ENCODE measurements at places on chromosomes 1 and 21. TPM values are rescaled to one million over a fixed set of nuclear protein-coding genes. Genes with fewer than 3 reads are reported as not detected.

Gene WNT4
- 5.6 TPM for total RNA-seq

Gene SPATA6
- total RNA-seq: 15.8 TPM

Gene LCE1C
- total RNA-seq: not detected

DNA sequence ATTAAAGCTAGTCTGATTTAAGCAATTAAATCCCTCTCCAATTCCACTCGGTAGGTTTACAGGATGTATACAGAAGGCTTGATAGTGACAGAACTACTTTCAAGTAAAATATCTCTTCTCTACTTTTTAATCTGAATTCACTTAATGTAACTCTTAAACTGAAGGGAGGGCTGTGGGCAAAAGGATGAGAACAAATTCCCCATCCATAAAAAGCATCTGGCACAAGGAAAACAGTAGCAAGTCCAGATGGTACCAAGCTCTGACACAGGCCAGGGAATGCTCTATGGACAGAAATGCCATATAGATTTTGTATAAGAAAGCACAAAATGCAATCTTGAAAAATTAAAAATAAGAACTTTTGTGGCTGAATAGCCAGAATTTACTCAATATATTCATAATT, 53.1 kb upstream of the USH2A start:
- DNase-seq: no peak

GRCh38 chr1:16018308-16018707, 465 bp upstream of the HSPB7 start:
- no peak for DNase-seq

Gene CFAP107
- total RNA-seq: not detected

GRCh38 chr1:47187926-47188250, 1.9 kb downstream of the PDZK1IP1 start:
- no peak for DNase-seq

Data from occipital lobe (tissue), 3 donors.